Fibroblast of skin of back (primary cell): ENCODE measurements at places on chromosomes 13 and 19.

DNA sequence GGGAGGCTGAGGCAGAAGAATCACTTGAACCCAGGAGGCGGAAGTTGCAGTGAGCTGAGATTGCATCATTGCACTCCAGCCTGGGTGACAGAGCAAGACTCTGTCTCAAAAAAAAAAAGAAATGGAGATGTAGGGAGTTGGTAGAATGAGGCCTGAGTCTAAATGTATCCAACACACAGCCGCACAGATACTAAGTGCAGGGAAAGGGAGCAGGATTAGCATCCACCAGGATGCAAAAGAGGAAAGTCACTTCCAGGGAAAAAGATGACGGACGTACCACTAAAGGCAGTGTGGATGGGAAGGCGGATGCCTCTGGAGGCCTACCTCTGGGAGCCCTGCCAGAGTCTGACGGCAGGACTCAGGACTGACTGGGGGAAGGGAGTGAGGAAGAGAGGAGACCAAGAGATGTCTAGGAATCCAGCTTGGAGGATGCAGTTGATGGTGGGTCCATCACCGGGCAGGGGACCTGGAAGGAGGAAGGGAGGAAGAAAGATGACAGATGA lies 6.8 kb downstream of the FAM98C start:
- peak; percentile 46 for DNase-seq

DNA sequence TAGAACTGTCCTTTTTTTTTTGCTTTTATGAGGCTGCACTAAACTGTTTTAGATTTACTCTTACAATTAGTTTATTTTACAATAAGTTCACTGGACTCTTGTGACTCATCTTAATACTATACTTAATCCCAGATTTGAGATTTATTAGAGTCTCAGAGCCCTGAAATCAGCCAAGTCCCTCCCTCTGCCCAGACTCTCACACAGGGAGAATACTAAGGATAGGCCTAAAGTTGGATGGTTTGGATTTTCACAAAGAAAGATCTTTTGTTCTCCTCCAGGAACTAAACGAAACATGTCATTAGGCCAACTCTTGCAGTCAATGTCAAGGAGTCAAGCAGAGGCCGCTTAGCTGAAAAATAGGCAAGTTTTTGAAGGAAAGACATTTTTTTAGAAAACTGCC lies 42.7 kb upstream of the MIR17HG start:
- no peak for DNase-seq

GRCh38 chr13:67100730-67101129 lies 129.4 kb downstream of the PCDH9 start:
- no peak for DNase-seq

- DNase-seq = peak; percentile 63
These were observed 696 bp upstream of the SAMD1 start for GRCh38 chr19:14091081-14091812.

- DNase-seq = no peak
These were observed 1.4 kb upstream of the ERFL start for GRCh38 chr19:41929536-41930071.

DNA sequence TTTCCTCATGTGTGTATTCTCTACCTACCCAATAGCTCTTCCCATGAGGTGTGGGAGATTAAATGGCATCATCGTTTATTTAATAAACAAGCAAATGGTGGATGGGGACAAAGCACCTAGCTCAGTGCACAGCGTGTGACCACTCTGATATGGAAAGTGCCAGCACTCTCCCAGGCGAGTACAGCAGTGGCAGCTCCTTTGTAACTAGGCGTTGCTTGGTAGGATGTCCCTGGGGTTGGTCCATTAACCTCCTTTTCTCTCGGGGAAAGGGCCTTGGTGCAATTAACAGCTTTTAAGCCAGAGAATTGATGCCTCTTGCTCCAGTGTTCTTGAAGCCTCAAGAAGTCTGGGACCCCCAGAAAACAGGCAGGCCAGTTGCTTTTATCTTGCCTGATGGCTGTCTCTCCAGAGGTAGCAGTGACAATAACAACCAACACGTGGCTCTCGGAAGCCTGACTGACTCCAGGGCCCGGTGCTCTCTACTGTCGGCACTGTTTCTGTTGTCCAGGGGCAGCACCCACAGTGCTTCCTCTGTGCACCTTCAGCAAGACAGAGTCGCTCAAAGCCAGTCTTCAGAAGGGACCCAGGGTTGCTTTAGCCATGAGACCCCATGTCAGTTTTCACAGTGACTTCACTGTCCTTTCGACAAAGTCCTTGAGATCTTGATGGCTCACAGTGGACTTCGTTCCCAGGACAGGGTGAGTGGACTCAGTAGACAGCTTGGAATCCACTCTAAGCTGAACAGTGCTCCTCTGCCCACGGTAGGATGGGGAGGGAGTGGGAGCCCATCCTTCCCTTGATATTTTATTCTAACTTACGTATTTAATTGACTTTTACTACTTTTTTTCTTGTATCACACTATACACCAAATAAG lies 33.9 kb upstream of the NPAS1 start:
- DNase-seq = no peak

GRCh38 chr19:41421973-41422372 lies 5.2 kb downstream of the B3GNT8 start:
- no peak for DNase-seq

GRCh38 chr13:33606692-33607091 lies 211.3 kb upstream of the RFC3 start:
- DNase-seq = peak; percentile 9

- no peak for DNase-seq
These were observed 31.2 kb upstream of the CACNA1A start for GRCh38 chr19:13537454-13537853.

DNA sequence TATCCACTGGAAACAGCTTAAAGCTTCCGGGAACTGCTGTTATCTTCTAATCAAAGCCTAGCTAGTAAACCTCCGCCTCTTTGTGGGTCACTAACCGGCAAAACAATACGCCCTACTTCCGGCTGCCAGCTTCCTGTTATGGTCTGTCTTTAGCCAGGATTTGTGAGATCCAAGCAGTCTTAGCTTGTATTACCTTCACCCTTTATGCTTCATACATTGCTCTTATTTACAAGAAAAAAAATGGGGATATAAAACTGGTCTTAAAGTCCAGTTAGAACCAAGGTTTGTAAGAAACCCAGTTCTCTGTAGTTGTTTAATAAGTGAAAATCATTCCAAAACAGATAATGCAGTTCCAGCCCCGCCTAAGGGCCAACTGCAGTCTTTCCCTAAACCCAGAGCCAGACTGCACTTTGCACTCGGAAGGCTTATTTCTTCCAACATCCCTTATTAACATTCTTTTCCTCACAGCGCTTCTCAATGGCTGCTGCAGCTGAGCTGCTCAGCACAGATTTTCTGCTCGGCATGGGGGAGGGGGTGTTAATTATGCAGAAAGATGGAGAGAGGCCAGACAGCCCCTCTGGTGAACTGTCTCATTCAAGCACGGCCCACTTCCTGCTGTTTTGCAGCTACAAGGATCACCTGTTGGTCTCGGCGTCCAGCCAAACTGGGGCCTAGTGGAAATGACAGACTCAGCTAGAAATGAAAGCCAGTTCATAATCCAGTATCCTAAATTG lies 368.4 kb downstream of the KLF12 start:
- DNase-seq = peak; percentile 28

- peak; percentile 37 for DNase-seq
These were observed 46.5 kb downstream of the UTP14C start for GRCh38 chr13:52070929-52071523.

GRCh38 chr13:92833071-92833470 lies 393.5 kb upstream of the GPC6 start:
- DNase-seq = no peak

DNA sequence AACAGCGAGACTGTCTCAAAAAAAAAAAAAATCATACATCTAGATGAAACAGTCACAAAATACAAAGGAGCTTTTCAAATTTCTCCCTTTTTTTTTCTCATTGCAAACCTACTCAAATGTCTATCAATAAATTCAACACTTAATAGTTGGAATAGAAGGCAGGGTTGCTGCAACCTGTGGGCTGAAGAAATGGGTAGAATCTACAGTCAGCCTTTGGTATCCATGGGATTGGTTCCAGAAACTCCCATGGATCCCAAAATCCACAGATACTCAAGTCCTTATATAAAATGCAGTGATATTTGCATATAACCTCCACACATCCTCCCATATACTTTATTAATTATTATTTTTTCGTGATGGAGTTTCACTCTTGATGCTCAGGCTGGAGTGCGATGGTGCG lies 14.7 kb downstream of the FBXO27 start:
- DNase-seq = no peak

DNA sequence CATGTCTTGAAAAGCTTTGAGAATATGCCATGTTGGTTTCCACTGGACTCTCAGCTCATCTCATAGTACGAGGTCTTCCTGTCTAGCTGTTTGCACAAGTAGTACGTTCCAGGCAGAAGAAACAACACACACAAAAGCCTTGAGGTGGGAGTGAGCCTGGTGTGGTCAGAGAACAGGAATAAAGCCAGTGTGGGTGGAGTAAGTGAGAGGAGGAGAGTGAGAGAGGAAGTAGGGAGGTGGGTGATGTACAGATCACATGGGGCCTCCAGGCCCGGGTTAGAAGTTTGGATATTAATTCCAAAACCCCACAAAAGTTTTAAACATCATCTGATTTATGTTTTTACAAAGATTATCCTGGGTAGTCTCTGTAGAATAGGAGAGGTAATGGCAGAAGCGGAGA lies 230.6 kb downstream of the MTUS2 start:
- no peak for DNase-seq

DNA sequence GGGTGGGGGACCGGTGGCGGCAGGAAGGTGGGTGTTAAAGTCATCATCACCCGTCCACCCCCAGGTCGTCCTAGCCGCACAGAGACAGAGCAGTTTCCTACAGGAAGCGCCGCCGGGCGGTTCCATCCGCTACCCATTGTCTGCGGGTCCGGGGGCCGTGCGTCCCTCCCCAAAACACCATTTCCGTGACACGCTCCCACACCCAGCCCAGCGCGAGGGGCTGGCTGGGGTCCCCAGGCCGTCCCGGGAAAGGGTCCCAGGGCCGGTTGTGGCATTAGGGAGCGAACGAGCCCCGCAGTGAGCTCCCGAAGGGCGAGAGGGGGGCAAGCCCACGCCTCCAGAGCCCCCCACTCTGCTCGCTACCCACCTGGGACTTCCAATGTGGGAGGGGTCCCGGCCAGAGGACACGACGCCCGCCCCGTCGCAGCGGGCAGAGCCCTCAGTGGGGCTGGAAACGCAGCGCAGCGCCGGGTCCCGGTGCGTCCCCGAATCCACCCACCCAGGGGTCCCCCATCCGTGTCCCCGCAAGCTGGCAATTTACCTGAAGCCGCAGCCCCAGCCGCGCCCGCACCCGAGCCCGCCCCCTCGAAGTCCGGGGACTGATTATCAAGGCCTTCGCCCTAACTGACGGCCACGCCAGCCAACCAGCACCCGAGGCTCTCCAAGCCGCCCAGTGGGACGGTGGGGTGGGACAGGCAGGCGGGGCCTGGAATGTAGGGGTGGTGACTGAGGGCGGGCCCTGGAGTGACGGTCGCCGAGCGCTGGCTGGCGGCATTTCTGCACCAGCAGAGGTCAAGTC lies at the start of gene KANK3:
KANK3 (minus strand) TSS at position 579 of the 799 bp plus-strand sequence. CDS start 5,434 bp downstream, outside the sequence.
- peak; percentile 95 for DNase-seq

DNA sequence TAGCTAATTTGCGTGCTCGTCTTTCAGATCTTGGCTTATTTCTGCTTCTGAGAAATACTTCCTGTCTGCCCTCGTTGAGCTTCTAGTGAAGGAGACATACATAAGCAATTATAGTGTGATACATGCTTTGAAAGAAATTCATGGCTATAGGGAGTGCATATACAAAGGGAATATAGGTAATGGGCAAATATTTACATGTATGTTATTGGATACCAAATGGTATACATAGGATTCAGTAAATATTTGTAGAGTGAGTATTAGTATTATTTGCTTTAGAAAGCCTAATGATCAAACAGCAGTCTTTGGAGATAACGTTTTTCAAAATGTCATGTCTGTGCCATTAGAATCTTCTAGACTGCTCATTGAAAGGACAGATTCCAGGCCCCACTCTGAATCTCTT lies 5.2 kb downstream of the BRCA2 start:
- no peak for DNase-seq

GRCh38 chr19:19588546-19588945 lies 29.9 kb downstream of the PBX4 start:
- peak; percentile 17 for DNase-seq

DNA sequence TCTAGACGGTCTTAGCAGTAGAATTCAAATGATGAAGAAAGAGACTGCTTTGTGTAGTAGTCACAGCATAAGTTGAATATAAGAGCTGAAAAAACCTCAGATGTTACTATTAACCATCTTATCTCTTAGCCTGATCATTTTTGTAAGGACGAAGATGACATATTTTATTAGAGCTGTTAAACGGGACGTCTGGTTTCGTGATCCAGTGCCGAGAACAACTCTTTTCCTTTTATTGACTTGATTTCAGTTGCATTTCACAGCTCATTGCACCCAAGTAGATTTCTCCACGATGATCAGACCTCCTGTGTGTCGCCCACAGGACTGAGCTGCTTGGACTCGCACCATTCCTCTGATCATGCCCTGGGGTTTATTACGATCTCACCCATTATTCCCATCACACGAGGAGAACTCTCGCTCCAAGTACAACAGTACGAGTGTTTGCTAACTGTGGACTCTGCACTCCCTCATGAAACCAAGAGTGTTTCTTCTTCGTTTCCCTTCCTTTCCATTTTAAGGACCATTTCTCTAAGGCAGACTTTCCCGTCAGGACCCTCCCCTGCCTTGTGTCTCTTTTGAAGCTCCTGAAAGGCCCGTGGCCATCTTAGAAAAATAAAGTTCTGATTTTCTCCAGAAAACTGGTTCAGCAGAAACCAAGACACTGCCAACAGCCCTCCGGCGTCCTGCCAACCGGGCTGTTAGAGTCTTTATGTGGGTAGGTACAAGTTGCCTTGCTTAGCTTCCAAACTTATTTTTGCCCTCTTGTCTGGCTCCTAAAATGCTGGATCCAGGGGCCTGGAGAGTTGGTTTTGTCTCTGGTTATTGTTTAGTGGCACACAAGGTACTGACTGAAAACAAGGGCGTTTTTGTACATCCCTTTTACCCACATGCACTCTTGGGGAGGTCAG lies 48.2 kb upstream of the RNF113B start:
- no peak for DNase-seq

DNA sequence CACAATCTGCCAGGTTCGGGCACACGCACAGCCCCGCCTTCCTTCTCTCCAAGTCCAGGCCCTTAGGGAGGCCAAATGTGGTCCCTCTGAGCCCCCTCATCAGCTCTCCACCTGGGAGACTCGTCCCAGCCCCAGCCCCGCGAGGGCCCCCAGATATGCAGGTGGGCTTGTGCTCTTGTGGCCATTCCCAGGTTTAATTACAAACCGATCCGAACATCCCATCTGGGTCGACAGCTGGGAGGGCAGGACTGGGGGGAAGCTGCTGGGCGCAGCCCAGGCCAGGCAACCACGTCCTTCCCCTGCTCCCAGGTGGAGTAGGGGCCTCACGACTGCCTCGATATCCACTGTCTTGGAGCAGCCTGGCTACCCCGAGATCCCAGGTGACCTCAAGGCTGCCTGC lies 7.5 kb upstream of the C2CD4C start:
- DNase-seq = no peak
